Hippocampal formation (tissue), 2 donors: ENCODE measurements at places on chromosomes 3 and 15.

DNA sequence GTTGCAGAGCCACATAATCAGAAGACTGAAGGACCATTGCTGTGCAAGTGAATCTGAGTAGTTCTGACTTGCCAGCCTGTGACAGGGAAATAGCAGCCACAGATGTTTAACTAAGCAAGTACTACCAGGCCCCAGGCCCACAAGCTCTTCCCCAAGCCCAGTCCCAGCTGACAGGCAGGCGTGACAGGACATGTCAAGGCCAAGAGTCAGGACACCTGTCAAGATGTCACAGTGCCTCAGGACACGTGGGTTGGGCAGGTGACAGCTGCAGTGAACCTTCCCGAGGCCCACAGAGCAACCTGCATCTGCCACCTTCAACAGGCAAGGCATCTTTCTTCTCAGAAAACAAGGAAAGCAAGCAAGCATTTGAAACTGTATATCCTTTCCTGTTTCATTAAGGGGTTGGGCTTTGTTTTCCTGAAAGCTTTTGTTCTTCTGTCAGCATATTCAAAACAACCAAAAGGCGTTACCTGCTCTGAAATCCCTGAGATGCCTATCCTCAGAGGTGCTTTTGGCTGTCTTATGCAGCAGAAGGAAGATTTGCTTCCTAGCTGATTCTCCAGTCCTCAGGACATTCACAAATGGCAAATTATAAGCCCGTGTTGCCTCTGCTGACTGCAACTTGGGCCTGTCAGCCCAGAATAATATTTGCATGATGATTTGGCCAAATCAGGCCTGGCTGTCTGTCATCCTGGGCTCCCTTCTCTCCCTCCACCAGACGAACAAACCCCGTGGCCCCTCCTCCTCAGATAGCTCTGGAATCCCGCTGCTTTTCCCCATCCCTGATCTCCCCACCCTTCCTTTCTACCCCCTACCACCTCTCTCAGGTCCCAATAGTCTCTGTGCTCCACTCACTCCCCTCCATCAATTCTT, 171.8 kb upstream of the WNT5A start:
- DNase-seq: no peak

DNA sequence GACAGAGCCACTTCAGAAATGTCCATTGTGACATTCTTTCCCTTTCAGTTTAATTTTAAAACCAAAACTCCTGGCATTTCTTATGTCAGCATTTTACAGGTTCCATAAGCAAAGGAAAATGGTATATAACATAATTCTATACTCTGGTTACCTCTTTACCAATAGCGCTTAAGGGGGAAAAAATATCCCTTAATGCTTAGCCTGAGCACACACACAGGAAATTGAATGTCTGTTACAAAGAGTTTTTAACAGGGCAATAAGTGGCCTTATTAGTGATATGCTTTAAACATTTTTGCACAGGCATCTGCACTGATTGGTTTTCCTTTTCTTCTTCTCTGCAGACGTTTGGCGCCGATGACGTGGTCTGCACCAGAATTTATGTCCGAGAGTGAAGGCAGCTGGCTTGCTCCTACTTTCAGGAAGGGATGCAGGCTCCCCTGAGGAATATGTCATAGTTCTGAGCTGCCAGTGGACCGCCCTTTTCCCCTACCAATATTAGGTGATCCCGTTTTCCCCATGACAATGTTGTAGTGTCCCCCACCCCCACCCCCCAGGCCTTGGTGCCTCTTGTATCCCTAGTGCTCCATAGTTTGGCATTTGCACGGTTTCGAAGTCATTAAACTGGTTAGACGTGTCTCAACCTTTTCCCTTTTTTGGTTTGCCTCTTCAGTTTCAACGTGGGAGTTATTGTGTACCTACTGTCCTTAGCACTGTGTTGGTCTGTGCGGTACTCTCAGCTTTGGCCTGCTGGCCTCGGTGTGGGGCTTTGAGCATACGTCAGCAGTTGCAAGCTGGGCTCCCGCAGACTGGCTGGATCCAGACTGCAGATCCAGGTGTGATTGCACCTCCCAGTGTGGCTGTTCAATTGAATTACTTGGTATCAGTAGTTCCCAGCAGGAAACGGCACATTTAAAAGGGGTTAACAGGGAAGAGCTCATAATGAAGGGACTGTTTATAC, 7.7 kb downstream of the CRABP1 start:
- no peak for DNase-seq

DNA sequence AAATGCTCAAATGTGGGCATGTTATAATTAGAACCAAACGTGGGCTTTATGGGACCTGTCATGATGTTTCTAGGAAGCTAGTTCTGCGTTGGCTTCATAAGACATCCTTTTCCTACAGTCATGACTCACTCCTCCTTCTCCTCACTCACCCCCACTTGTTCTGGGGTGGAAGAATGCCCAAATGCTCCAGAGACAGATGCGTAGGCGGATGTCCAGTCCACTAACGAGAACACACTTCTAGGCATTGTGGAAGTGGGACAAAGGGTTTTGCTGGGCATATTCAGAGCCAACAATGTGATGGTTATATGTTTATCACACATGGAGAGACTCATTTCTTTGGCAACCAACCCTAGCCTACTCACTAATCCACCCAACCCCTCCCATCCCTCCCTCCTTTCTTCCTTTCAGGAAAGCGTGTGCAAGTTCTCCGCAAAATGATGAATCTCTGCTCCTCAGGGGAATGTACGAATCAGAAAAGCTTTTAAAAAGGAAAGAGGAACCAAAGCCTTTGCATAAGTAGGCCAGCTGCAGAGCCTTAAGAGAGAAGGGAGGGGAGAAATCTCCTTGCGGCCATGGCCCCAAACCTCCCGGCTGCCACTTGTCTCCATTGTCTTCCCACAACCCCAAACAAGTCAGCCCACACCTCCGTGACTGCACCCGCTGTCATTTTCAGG, 123.0 kb upstream of the SPRED1 start:
- DNase-seq: peak; percentile 58

DNA sequence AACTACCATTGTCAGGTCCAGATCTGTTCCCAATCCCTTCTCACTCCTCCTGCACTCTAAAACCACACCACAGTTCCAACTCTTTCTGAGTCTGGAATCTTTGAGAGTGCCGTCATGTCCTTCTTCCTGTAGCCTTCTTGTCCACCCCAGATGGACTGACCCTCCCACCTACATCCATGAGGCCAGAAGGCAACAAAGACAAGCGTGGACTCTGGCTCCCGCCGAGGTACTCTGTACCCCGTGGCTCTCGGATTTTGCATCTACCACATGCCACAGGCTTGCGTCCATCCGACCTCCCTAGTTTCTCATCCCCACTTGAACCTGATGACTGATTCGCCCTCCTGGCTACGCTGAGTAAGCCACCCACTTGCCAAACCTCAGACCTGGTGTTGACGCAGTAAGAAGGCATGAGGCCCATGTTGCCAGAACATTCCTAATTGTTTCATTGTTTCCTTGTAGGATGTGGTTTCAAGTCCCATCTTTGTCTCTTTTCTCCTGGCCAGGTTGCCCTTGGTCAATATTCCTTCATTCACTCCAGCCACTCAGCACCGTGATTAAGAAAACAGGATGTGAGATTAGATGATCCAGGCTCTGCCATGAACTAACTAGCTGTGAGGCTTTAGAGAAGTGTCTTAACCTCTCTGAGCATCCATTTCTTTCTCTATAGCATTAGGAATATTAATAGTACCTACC, 1.1 kb upstream of the ZBTB38 start:
- no peak for DNase-seq

GRCh38 chr3:88150371-88150770, 612 bp downstream of the C3orf38 start:
- peak; percentile 21 for DNase-seq

DNA sequence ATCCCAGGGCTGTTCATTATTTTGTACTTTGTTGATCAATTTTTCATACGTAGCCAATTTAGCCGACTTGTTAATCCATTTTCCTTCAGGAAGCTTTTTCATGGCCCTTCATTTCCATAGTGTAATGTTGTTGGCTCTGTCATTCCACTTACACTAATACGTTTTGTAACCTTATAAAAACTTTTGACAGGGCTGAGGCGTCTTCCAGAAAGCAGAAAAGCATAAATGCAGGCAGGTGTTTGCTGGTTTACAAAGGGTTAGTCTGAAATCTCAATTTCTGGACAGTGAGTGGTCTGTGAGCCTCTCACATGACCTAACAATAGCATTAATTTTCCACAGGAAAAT, 444.0 kb downstream of the OTOL1 start:
- DNase-seq: no peak

- peak; percentile 20 for DNase-seq
These were observed 487.1 kb upstream of the NR2F2 start for GRCh38 chr15:95843241-95843910.

DNA sequence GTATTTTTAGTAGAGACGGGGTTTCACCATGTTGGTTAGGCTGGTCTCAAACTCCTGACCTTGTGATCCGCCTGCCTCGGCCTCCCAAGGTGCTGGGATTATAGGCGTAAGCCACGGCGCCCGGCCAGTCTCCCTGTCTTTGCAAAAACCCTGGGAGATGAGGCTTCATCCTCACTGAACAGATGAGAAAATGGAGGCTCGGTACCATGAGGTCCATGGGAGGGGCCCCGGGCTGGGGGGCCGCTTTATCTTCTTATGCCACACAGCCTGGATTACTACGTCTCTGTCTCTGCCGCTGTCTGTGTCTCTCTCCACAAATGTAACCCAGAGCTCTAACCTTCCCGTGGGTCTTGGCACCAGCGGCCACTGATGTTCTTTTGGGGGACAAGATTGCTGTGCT, 39.1 kb downstream of the ABTB1 start:
- no peak for DNase-seq

DNA sequence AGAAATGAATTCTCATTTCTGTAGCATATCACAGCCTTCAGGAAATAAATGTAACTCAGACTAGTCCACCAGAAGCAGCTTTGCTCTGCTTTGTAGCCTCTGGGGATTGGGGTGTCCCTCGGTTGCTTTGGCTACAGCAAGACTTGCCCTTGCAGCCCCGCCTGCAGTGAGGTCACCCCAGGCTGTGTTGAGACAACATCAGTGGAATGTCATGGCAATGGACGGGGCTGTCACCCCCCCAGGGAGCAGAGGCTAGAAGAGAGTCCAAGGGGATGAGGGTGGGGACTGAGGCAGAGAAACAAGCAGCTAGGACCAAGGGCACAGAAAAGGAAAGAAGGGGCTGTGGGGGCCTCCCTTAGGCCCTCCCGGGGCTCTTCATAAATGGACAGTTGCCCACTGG, 854 bp downstream of the CLEC3B start:
- DNase-seq: no peak

GRCh38 chr3:138944929-138945708, 1.8 kb downstream of the FOXL2 start:
- no peak for DNase-seq

- no peak for DNase-seq
These were observed 92.4 kb upstream of the CGNL1 start for GRCh38 chr15:57283774-57284503.

DNA sequence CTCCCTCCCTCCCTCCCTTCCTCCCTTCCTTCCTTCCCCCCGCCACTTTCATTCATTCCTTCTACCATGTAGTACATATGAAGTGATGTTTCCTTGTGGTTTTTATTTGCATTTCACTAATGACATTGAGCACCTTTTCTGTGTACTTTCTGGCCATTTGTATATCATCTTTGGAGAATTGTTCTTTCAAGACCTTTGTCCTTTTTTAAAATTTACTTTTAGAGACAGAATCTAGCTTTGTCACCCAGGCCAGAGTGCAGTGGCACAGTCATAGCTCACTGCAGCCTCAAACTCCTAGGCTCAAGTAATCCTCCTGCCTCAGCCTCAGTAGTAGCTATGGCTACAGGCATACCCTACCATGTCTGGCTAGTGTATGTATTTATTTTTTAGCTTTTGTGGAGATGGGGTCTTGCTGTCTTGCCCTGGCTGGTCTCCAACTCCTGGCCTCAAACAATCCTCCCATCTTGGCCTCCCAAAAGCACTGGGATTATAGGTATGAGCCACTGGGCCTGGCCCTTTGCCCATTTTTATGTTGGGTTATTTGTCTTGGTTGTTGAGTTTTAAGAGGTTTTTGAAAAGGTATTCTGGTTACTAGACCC, 42.0 kb upstream of the CTDSPL2 start:
- DNase-seq: no peak

- no peak for DNase-seq
These were observed 104.5 kb downstream of the IL20RB start for GRCh38 chr3:137062250-137062649.

- DNase-seq: no peak
These were observed 58.1 kb upstream of the TMEM108 start for GRCh38 chr3:132980102-132980501.

DNA sequence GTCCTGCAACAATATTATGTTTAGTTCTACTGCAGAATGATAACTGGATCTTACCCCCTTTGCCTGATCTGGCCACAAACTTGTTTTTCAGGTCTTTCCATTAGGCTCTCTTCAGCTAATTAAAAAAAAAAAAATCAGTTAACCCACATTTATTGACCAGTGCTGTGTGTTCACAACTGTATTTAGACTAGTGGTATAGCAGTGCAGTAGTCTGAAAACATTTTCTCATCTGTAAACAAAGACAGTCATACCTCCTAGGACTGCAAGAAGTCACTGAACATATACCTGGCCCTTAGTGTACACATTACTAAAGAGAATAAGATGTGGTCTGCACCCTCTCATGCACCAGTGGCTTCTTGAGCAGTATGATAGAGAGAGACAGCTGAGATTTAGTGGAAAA, 22.5 kb downstream of the LPP start:
- no peak for DNase-seq

- no peak for DNase-seq
These were observed 17.5 kb upstream of the GJD2 start for GRCh38 chr15:34772312-34772711.

DNA sequence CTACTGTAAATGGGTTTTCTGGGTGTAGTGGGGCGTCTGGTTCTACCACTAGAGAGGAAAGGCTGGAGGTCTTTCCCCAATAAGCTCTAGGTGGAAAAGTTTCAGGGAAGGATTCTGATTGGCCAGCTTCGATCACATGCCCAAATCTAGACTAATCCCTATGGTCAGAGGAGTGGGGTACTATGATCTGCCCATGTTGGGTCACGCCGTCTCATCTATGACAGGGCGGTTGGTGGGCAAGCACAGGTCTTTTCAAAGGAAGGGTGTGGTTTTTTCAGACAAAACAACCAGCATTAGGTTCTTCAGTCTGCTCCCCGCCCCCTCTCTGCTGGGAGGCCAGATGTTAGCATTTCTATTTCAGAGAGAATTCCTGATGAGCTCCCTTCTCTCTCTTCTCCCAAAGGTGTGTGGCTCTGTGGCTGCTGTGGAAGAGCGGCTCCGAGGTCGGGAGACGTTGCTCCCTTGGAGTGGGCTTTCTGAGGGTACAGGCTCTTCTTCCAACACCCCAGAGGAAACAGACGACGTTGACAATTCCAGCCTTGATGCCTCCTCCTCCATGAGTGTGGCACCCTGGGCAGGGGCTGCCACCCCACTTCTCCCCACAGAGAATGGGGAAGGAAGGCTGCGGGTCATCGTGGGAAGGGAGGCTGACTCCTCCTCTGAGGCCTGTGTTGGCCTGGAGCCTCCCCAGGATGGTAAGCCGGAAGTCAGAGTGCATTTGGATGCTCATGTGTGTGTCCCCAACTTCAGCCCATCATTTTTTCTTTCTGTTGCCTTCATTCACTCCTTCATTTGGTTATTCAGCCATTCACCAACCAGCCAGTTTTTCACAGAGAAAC, 9.7 kb upstream of the TATDN2 start:
- no peak for DNase-seq
